Activated B cell treated with CpG ODN at 0.5 μM for 24 hours (primary cell): ENCODE measurements at places on chromosomes 1 and 21. TPM values are rescaled to one million over a fixed set of nuclear protein-coding genes. Genes with fewer than 3 reads are reported as not detected.
A peak's percentile ranks its signal among the peaks of the same experiment; 100 is the strongest.

GRCh38 chr21:14096172-14096571 is 114.6 kb downstream of the LIPI start:
- DNase-seq, result no peak
- no peak overlapping the region for H3K4me3 ChIP-seq
- H3K4me1 ChIP-seq, result no peaks in the 10 kb centered on the region
- H3K27me3 ChIP-seq, result no peaks in the 10 kb centered on the region
- H3K36me3 ChIP-seq, result peaks cover 7% of the 10 kb centered on the region
- no peak overlapping the region for H3K27ac ChIP-seq

DNA sequence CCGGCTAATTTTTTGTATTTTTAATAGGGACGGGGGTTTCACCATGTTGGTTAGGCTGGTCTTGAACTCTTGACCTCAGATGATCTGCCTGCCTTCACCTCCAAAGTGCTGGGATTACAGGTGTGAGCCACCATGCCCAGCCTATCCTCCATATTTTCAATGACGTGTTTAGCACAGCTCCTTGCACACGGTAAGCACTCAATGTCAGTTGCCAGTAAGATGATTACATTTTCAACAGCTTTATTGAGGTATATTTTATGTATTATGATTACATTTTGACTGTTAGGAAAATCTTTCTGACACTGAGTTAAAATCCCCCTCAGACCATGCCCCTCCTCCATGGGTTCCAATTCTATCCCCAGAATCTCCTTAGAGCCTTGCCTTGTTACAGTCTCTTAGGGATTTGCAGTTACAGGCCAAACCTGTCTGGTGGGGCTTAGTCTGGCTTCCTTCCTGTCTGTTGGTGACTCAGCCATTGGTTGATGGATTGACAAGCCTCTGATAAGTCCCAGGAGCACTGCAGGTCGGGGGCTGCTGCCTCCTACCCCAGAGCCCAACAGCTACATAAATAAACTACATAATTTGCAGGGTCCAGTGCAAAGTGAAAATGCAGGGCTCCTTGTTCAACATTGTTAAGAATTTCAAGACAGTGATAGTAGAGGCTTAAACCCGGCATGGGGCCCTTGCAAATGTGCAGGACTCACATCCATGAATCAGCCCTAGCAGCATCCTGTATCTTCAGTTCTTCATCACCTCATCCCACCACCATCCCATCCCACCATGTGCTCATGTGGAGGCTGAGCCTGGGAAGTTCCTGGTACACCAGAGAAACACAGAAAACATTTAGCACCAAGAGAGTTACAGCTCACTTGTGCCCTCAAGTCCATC is 23.4 kb downstream of the COA7 start:
- H3K4me1 ChIP-seq, result peaks cover 22% of the 10 kb centered on the region
- no peaks in the 10 kb centered on the region for H3K27me3 ChIP-seq
- no peak overlapping the region for H3K4me3 ChIP-seq
- DNase-seq, result no peak

GRCh38 chr1:190124068-190124467 is 353.6 kb downstream of the BRINP3 start:
- no peaks in the 10 kb centered on the region for H3K4me1 ChIP-seq
- no peaks in the 10 kb centered on the region for H3K27me3 ChIP-seq
- no peak overlapping the region for H3K4me3 ChIP-seq
- H3K27ac ChIP-seq, result no peak overlapping the region
- DNase-seq, result no peak

- no peaks in the 10 kb centered on the region for H3K27me3 ChIP-seq
- peaks cover 6% of the 10 kb centered on the region for H3K36me3 ChIP-seq
- peak overlapping the region; percentile 41 for H3K27ac ChIP-seq
- no peak for DNase-seq
- peaks cover 55% of the 10 kb centered on the region for H3K4me1 ChIP-seq
Measured at GRCh38 chr1:222817529-222817928, 2.7 kb downstream of the DISP1 start.

DNA sequence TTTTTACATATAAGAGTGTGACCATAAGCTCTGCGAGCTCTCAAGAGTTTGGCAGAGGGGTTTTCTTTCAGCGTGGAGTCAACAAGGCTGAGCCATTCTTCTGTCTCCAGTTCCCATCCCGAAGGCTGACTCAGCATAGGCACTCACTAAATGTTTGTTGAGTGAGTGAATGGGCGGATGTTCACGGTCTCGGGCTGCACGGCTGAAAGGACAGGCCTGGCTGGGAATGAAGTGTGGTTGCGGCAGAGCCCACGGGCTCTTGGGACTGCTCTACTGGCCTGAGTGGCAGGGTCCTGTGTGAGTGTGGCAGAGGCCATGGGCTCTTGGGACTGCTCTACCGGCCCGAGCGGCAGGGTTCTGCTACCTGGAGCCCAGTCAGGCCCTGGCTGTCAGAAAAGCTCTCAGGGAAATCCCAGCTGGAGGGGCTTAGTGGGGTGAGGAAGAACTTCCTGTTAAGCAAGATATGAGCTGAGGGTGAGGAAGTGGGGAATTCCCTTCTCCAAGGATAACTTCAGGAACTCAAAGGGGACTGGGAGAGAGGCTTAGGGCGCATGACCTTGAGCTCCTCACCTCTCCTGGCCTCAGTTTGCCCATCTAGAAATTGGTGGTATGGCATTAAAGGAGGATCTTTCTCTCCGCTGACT is 56.6 kb upstream of the C1orf174 start:
- H3K27ac ChIP-seq, result no peak overlapping the region
- no peaks in the 10 kb centered on the region for H3K36me3 ChIP-seq
- peaks cover 5% of the 10 kb centered on the region for H3K4me1 ChIP-seq
- no peak overlapping the region for H3K4me3 ChIP-seq
- H3K27me3 ChIP-seq, result peaks cover 26% of the 10 kb centered on the region

DNA sequence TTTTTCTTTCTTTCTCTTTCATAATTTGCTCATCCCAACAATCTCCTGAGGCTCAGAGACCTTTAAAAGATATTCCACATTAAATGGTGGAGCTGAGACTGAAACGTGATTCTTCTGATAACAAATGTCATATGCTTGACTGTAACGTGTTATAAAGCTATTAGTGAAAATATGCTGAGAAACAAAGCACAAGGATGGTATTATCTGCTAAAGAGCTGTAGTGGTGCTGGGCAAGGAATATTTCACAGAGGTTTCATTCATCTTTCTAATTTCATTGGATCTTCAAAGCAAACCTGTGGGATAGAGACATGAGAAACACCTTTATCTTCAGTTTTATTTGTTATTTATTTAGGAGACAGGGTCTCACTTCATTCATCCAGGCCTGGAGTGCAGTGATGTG is 98.1 kb upstream of the WLS start:
- no peak overlapping the region for H3K4me3 ChIP-seq
- no peaks in the 10 kb centered on the region for H3K36me3 ChIP-seq
- H3K4me1 ChIP-seq, result no peaks in the 10 kb centered on the region
- no peak overlapping the region for H3K27ac ChIP-seq

DNA sequence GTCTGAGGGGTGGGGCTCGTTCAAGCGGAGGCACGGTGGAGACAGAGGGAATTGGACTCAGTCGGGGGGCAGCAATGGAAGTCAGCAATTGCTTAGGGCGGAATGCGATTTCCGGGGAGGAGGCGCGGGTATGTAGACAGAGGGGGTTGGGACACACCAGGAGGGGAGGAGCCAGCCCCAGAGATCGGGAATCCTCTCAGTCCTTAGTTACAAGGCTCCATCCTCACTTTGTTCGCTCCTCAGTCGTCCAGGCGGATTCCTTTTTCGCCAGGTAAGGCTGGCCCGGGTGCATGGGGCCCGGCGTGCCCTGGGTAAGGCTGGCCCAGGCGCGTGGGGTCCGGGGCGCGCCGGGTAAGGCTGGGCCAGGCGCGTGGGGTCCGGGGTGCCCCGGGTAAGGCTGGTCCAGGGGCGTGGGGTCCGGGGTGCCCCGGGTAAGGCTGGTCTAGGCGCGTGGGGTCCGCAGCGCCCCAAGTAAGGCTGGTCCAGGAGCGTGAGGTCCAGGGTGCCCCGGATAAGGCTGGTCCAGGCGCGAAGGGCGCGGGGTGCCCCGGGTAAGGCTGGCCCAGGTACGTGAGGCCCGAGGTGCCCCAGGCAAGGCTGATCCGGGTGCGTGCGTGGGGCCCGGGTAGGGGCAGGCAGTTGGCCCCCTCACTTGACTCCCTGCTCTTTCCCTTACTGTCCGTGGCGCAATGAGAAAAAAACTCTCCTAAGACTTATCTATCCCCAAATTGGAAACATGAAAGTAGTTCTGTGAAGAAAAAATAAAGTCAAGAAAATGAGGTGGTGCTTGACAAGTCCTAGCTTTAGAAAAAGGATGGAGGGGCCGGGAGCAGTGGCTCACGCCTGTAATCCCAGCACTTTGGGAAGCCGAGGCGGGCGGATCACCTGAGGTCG is at the start of gene L1TD1:
Gene L1TD1, plus strand, starts transcription at position 199 of the 894 bp plus-strand sequence. CDS start 11,780 bp downstream, outside the sequence.
- no peaks in the 10 kb centered on the region for H3K4me1 ChIP-seq
- H3K4me3 ChIP-seq, result no peak within 1 kb of the TSS
- H3K36me3 ChIP-seq, result no peaks in the 10 kb centered on the region
- H3K27me3 ChIP-seq, result peaks cover 31% of the 10 kb centered on the region
- H3K27ac ChIP-seq, result no peak within 1 kb of the TSS
- no peak for DNase-seq

DNA sequence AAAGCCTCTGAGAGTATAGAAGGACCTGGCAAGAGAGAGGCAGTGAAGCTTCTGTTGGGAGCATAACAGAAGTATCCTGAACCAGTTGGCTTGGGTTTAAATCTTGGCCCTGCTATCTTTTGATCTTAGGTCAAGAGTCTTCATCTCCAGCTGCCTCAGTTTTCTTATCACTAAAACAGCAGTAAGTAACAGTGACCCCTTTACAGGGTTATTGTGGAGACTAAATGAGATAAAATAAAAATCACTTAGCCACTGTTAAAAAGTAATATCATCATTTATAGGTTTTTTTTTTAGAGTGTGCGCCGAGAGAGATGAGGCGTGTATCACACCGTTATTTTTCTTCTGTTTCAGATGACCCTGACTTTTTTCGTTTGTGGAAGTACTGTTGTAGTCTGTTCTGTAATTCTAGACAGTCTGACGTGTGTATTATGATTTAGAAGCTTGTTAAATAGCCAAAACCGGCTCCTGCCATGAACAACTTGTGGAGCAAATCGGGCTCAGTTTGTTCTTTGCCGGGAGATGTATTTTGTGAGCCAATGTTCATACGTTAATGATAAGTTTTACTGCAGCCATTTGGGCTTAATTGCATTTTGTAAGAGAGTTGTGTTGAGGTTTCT is 1.1 kb downstream of the THRAP3 start:
- peak overlapping the region; percentile 100 for H3K27ac ChIP-seq
- H3K27me3 ChIP-seq, result no peaks in the 10 kb centered on the region
- peaks cover 52% of the 10 kb centered on the region for H3K36me3 ChIP-seq
- H3K4me3 ChIP-seq, result peak overlapping the region; percentile 99
- no peak for DNase-seq

- H3K27me3 ChIP-seq, result no peaks in the 10 kb centered on the region
- H3K27ac ChIP-seq, result no peak overlapping the region
- no peak for DNase-seq
- no peaks in the 10 kb centered on the region for H3K4me1 ChIP-seq
- no peak overlapping the region for H3K4me3 ChIP-seq
Measured at GRCh38 chr1:3515774-3516480, 61.5 kb downstream of the ARHGEF16 start.

GRCh38 chr1:15584489-15585363 is at the start of gene AGMAT:
TSS of gene AGMAT (minus strand) at chr1:15585051. CDS start at chr1:15584967, 84 bp downstream.
- DNase-seq, result peak; percentile 64
- peak within 1 kb of the TSS; percentile 82 for H3K4me3 ChIP-seq
- H3K27me3 ChIP-seq, result no peaks in the 10 kb centered on the region

GRCh38 chr1:73662526-73662925 is 535.5 kb downstream of the LRRIQ3 start:
- H3K36me3 ChIP-seq, result no peaks in the 10 kb centered on the region
- no peak overlapping the region for H3K4me3 ChIP-seq
- no peaks in the 10 kb centered on the region for H3K27me3 ChIP-seq

DNA sequence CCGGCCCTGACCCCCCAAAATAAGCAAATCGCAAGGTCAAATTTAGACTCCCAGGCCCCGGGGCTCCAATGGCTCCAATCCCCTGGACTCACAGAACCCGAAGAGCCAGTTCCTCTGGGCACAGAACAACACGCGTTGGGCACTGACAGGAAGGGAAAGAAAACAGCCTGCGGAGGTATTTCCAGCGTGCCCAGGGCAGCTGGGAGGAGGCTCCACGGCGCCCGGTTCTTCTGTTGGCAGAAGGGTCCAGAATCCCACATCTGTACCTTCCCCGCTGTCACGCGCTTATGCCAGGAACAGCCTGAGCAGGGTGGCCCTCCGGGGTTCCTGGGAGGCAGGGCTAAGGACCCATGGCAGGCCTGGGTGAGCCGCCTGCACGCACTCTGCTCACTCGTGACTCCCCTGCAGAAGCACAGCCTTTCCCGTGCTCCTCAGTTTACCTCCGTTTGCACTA is 85.5 kb downstream of the RIPK4 start:
- no peaks in the 10 kb centered on the region for H3K4me1 ChIP-seq
- H3K36me3 ChIP-seq, result no peaks in the 10 kb centered on the region
- no peak for DNase-seq
- H3K27ac ChIP-seq, result no peak overlapping the region
- H3K27me3 ChIP-seq, result peaks cover 29% of the 10 kb centered on the region

- H3K4me3 ChIP-seq, result no peak overlapping the region
- no peaks in the 10 kb centered on the region for H3K36me3 ChIP-seq
- H3K27me3 ChIP-seq, result peaks cover 1% of the 10 kb centered on the region
- H3K27ac ChIP-seq, result no peak overlapping the region
- H3K4me1 ChIP-seq, result peaks cover 4% of the 10 kb centered on the region
Measured at GRCh38 chr1:65812065-65812464, 19.4 kb downstream of the PDE4B start.

GRCh38 chr1:23132033-23132432 is 36.6 kb downstream of the LUZP1 start:
- no peak overlapping the region for H3K4me3 ChIP-seq
- DNase-seq, result no peak
- no peaks in the 10 kb centered on the region for H3K27me3 ChIP-seq
- no peaks in the 10 kb centered on the region for H3K4me1 ChIP-seq

- no peaks in the 10 kb centered on the region for H3K36me3 ChIP-seq
- H3K4me3 ChIP-seq, result no peak overlapping the region
- no peak overlapping the region for H3K27ac ChIP-seq
- no peak for DNase-seq
- peaks cover 2% of the 10 kb centered on the region for H3K4me1 ChIP-seq
- no peaks in the 10 kb centered on the region for H3K27me3 ChIP-seq
Measured at GRCh38 chr1:89350298-89350697, 13.6 kb upstream of the GBP6 start.

DNA sequence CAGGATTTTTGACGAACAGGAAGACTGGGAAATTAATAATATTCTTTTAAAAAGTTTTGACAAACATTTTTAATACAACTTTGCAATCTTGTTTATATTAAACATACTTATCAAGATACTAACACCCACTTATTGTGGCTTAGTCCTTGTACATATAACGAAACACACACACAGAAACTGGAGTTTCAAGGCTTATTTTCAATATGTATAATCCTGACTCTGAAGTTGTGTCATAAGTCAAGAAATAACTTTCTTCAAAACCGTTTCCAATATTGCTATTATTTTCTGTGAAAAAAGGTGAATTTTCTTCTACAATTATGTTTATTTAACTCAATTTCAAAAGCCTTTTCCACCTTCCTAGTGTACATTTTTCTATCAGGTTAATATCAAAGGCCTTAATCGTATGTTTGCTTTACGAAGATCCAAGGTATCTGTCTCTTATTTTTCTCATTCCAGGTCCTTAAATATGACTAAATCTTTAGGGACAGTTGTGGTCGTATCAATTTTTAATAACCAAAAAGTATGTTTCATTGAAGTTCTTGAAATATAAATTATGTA is 1.8 kb downstream of the CDKN2C start:
- peaks cover 11% of the 10 kb centered on the region for H3K36me3 ChIP-seq
- no peak for DNase-seq
- peaks cover 27% of the 10 kb centered on the region for H3K4me1 ChIP-seq
- no peak overlapping the region for H3K27ac ChIP-seq

The PRKCZ gene
- total RNA-seq, result 20.5 and 28.5 TPM in 2 replicates

The FLG gene
- not detected in 2 replicates for total RNA-seq

The NTMT2 gene
- total RNA-seq, result not detected in 2 replicates

The SMIM1 gene
- total RNA-seq, result 2.8 and 3.8 TPM in 2 replicates

The C1orf94 gene
- not detected in 2 replicates for total RNA-seq
